ENCODE measurements at places on chromosomes 6 and 20.

- DNase-seq, result no peak
These were observed 56.4 kb downstream of the CDH4 start for GRCh38 chr20:61308477-61308774.

GRCh38 chr6:47571488-47571887 is 93.9 kb downstream of the CD2AP start:
- no peak for DNase-seq

DNA sequence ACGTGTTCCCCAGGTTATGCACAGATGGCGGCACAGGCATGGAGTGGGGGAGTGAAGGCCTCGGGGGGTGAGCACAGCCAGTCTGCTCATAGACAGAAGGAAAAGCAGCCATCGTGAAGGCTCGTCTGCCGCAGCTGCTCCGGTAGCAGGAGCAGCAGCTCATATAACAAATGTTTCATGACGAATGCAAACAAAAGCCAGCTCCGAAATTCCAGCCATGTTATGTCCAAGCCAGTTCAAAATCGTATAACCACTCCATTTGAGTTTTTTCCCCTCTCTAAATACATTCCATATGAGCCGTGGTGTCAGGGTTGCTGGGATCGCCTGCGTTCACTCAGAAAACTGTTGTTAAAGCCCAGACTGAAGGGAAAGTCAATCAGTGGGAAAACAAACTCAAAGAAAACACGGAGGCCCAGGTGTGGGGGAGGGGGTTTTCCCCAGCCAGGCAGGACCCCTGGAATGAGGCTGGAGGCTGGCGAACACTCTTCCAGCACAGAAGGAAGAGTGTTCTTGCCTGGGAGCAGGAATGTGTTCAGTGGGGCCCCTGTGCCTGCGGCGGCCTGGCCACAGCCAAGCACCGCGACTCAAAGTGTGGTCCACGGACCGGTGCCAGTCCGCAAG is 280.4 kb upstream of the TAB2 start:
- no peak for DNase-seq

DNA sequence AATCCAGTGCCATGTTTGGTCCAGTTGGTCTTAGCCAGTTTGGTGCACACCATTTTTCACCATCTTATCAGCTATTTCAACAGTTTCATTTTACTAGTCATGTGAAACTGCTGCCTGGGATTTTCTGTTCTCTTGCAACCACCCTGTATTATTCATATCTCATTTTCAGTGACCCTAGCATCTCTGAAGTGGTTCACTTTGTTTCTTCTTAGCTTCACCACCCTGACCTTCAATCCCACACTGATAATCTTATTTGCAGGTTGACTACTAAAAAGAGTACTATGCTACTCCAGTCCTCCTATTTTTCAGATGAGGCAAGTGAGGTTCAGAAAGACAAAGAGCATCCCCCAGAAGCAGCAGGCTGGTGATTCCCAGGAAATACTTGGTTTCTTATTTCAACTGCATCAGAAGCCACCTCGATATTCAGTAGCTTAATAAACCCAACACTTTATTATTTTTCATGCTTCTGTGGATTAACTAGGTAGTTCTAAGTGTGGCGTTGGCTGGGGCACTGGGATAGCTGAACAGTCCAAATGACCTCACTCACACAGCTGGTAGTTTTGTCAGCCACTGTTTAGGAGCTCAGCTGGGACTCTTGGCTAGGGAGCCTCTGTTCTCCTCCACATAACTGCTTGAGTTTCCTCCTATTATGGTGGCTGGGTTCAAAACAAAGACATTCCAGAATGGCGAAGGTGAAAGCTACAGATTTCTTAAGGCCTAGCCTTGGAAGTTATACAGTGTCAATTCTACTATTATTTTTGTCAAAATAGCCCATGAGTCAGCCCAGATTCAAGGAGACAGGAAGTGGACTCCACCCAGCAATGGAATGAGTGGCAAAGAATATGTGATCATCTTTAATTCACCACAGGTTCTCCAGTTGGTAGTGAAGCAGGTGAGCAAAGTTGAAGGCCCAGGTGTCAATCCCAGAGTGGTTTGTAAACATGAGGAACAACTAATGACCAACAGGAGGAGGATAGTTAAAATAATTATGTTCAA is 40.6 kb downstream of the BPIFB4 start:
- peak; percentile 22 for DNase-seq

GRCh38 chr6:12476484-12476883 is 186.3 kb downstream of the EDN1 start:
- DNase-seq, result no peak

Measured in GM06990 (cell line).